ENCODE measurements at places on chromosomes 7 and 10. TPM values are rescaled to one million over a fixed set of nuclear protein-coding genes. Genes with fewer than 3 reads are reported as not detected.

- no peak for DNase-seq
These were observed 81.6 kb upstream of the SAMD8 start for GRCh38 chr10:75029857-75030256.

- DNase-seq: no peak
These were observed 57.8 kb downstream of the CARD11 start for GRCh38 chr7:2985866-2986265.

Gene RAMP3
- not detected for total RNA-seq

Gene FBXL15
- total RNA-seq: 11.2 TPM

GRCh38 chr10:112374724-112375541 lies 1.0 kb downstream of the ACSL5 start:
- peak; percentile 31 for DNase-seq

Gene EN2
- total RNA-seq: 1.6 TPM

Gene CCL24
- not detected for total RNA-seq

GRCh38 chr10:50538555-50539398 lies 85.0 kb downstream of the SGMS1 start:
- DNase-seq: no peak

DNA sequence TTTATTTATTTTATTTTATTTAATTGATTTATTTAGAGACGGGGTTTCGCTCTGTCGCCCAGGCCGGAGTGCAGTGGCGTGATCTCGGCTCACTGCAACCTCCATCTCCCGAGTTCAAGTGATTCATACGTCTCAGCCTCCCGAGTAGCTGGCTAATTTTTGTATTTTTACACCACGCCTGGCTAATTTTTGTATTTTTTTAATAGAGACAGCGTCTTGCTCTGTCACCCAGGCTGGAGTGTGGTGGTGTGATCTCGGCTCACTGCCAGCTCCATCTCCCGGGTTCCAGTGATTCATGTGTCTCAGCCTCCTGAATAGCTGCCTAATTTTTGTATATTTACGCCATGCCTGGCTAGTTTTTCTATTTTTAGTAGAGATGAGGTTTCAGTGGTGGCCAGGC lies 34.2 kb downstream of the AP5Z1 start:
- no peak for DNase-seq

- DNase-seq: no peak
These were observed 4.3 kb downstream of the PLEKHA8 start for GRCh38 chr7:30032310-30033125.

Gene CRYGN
- total RNA-seq: not detected

- no peak for DNase-seq
These were observed 103.7 kb downstream of the TCERG1L start for GRCh38 chr10:131207584-131208532.

Gene HOXA5
- total RNA-seq: 1.7 TPM

Gene ZNF804B
- total RNA-seq: not detected

DNA sequence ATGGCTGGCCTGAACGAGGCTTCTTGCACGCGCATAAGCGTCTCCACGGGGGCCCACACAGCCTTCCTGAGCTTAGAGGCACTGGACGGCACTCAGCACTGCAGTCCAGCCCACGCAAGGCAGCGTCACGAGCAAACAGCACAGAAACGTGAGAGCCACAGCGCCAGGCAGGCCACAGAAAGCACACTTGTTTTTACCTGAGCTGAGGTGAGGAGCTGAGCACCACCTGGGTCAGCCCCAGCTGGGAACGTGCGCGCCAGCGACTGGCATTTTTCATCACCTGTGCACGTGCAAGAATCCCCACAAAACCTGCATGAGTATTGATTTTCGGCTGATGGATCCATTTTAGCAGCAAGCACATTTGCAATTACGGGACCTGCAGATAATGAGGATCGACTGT lies 26.7 kb downstream of the IQCE start:
- no peak for DNase-seq

GRCh38 chr10:34866848-34867247 lies 51.8 kb upstream of the PARD3 start:
- peak; percentile 15 for DNase-seq

GRCh38 chr7:117116211-117116610 lies 162.9 kb downstream of the ST7 start:
- DNase-seq: no peak

Gene WEE2
- not detected for total RNA-seq

DNA sequence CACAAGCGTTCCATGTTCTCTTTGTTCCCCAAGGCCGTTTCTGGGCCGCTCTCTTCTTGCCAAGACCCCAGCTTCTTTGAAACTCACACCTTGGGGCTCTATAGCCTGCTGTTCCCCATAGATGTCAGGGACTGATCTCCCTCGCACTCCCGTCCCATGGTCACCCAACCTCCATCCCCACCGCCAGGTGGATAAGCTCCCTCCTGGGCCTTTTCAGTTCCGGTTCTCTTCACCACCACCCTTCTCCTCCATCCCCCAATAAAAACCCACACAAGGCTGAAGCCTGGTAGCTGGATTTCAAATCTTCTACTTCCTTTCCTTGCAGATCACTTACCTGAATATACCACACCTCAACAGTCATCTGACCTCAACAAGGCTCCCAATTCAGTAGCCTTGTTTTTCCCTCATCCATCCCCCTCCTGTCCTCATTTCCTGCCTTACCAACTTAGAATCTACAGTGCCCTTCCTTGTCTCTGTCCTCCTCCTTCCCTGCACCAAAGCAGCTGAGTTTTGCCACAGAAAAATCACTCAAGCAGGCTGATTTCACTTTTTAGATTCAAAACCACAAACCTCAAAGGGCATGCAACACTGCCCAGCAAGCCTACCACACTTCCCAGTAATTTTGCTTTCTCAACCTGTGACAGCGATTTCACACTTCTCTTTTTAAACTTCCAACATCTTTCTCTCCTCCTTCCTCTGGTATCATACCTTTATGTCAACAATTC lies 7.7 kb downstream of the SLC37A3 start:
- no peak for DNase-seq

DNA sequence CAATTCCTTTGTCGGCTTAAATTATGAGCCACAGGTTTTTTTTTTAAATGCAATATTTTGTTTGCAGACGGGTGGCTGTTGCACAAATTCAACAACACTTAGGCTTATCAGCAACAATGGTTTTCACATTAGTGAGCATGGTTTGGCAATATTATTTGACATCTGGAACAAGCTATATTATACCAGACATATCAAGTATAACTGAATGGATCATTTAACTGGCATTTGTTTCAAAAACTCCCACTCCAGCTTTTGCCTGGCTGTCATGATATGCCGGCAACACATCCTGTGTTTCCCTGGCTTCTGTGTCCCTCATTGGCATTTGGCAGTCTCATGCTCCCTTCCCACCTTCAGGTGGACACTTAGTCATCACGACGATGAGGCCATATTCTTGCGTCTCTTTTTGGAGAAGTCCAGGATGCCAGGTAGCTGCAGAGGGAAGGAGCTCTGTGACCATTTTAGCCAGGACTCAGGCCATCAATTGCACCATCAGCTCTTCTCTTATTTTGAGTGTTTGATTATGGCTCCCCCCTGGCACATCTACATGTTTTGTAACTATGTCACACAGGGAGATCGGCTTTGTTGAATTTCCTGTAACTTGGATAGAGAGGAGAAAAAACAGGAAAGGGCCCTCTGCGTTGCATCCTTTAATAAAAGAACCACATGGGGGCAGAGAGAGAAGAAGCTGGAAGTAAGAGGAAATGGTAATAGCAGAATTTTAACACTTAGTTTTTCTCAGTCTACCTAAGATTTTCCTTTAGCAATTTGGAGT lies 413.9 kb downstream of the LRMDA start:
- DNase-seq: no peak

DNA sequence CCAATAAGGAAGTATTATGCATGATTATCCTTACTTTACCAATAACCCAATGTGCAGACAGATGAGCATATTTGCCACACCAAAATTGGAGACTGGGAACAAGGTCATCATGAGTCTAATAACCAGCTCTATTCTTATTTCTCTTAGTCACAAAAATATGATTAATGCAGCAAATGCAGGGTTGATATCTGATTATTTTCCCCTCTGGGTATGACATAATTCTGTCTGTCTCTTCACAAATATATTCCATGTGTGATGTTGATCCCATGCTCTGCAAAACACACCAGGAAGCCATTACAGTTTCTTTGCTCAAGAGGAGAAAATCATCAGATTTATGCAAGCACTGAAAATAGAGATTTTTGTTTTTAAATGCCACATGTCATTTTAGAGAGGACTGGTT lies 196.5 kb upstream of the DGKB start:
- DNase-seq: no peak

- DNase-seq: no peak
These were observed 1.4 kb downstream of the AMZ1 start for GRCh38 chr7:2689343-2689847.

- DNase-seq: no peak
These were observed 324.1 kb downstream of the LRMDA start for GRCh38 chr10:75755528-75755927.

DNA sequence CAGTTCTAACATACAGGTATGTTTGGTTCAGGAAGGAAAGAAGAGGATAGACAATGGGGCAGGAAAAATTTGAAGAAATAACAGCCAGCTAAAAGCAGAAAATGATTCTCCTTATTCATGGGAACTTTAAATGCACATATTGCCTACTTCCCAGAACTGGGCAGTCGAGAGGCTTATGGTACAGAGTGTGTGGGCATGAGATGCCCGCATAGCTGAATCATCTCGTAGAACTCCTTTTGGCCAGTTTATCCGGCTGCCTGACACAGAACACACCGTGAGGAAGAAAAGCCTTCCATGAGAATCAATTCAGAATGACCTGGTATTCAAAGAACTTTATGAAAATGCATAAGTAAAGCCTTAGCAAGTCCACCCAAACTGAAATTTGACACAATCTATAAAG lies 471.6 kb downstream of the SH2D4B start:
- DNase-seq: no peak

Gene AKR1C8
- total RNA-seq: not detected

- peak; percentile 71 for DNase-seq
These were observed 71.7 kb downstream of the MTURN start for GRCh38 chr7:30206491-30206890.

Gene DRGX
- 0.10 TPM for total RNA-seq

Gene CCSER2
- total RNA-seq: 30.1 TPM

- DNase-seq: no peak
These were observed 90.7 kb downstream of the DGKI start for GRCh38 chr7:137755846-137756651.

Gene RASSF4
- 0.26 TPM for total RNA-seq

DNA sequence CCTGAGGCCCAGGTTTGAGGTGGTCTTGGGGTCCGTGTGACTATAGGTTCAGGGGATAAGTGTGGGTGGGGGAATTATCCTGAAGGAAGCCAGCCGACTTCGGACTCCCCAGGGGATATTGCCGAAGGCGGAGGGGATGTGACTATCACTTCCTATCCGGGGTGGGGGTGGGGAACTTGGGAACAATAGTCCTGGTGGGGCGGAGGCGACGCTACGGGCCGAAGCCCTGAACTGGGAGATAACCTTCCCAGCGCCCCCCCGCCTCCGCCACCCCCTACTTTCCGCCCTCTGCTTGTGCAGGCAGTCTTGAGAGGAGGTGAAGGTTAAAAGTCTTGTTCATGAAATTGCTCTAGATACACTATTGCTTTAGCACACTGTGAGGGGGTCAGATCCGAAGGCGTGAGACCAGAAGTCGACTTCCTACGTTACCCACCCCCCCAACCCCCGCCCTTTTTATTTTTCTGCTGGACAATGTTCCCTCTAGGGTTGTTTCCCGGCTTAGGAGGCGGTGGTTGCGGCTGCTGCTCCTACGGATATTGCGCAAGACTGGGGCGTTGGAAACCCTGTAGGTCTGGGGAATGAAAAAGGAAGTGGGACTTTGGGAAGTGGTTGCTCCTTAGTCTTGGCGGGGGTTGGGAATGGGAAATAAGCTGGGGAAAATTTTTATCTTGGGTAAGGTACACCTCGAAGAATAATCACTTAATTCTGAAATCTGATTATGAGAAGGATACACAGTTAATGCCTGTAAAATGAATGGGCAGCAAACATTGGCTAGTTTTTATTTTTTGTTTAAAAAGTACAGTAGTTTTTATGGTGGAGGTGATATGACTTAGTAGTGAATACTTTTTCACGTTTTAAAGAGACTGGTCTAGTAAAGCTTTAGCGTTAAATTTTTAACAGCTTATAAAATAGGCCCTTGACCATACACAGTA lies 1.5 kb downstream of the PTPN12 start:
- DNase-seq: peak; percentile 88

Gene FKBP6
- not detected for total RNA-seq

DNA sequence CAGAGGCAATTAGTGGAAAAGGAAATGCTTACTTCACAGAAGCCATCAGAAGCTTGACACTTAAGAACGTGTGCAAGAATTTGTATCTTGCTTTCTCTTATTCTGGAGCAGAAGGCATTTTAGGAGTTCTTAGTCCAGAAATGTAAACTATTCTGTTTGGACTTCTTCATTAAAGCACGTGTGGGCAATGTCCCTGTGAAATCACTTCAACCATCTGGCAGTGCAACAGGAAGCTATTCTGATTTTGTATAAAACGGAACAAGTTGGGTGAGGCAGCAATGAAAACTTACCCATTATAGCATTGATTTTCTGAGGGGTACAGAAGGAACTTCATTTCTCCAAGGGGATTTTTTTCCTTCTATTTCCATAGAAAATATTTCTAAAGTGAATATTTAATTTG lies 21.3 kb upstream of the ARHGAP21 start:
- no peak for DNase-seq

DNA sequence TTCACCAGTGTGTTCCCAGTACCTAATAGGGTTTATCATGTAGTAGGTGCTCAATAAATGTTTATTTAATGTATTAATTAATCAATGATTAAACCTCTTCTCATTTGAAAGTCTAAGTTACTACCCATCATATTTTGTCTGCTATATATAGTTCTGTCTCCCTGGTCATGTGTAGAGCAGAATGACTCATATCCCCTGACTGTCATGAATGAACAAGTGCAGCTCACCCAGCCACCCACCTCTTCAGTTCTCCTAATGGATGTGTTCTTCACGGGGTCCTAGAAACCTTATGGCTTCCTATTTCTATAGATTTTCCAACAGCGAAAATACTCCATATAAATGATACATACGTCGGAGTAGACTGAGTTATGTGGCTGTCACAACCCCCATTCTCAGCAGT lies 64.5 kb downstream of the HIF1AN start:
- no peak for DNase-seq

DNA sequence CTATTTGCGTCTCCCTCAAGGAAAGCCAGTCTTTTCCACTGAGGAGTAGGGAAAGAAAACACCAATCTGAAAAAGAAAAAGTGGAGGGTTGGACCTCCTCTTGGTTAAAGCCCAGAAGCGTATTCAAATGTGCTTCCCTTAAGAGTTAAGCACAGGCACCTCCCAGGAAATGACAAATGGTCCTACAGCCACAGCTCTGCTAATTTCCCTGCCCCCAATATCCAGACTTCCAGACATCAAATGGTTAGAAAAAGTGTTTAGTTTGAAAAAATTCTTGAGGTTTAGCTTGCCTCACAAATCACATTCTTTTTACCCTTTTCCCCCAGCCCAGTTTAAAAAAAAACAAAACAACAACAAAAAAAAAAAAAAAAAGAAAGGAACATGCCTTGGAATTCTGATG lies 19.0 kb upstream of the COL1A2 start:
- peak; percentile 61 for DNase-seq
